ENCODE measurements at places on chromosomes 1 and 21.

DNA sequence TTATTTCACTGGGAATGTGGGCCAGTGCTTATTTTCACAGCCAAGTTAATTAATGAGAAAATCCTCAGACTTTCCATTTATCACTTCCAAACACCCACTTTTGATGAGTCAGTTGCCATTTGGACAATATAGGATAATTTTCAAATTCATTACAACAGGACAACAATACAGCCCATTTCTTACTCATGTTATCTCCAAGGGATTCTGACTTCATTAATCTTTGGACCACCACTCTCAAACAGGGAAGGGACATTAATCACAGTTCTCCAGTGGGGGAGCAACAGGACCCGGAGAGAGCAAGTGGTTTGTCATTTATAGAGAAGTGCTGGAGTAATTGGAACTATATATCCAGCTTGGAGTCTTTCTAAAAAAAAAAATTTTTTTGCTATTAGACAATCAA, 38.7 kb downstream of the JUN start:
- no peak for DNase-seq

GRCh38 chr1:193355178-193355577, 168.8 kb upstream of the B3GALT2 start:
- DNase-seq: peak; percentile 5

DNA sequence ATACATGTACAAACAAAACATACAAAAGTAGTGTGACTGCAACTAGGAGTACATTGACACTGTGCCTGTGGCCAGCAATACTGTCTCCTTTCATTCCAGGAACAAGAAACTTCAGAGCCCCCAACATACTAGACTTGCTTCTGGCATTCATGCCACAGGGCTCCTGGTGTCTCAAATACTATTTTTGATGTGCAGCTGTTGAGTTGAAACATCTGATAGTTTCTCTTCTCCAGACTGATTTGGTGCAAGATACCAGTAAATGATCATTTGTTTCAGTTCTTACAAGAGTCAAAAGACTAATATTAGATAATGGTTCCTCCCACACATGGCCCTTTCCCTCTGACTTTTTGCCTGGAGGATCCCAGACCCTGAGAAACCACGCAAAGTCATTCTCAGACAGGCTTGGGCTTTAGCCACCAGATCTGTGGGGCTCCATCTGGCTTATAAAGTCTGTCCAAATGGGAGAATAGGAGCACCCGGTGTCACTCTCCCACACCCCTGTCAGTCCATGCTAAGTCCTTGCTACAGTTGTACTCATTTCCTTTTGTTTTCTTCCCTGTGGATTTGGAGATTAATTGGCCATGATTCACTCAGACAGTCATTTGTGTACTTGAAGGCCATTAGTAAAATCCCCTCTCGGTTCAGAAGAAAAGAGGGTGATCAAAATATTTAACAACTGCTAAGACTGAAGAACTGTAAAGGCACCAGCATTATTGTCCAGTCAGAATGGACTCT, 163.5 kb upstream of the RUNX1 start:
- DNase-seq: no peak

DNA sequence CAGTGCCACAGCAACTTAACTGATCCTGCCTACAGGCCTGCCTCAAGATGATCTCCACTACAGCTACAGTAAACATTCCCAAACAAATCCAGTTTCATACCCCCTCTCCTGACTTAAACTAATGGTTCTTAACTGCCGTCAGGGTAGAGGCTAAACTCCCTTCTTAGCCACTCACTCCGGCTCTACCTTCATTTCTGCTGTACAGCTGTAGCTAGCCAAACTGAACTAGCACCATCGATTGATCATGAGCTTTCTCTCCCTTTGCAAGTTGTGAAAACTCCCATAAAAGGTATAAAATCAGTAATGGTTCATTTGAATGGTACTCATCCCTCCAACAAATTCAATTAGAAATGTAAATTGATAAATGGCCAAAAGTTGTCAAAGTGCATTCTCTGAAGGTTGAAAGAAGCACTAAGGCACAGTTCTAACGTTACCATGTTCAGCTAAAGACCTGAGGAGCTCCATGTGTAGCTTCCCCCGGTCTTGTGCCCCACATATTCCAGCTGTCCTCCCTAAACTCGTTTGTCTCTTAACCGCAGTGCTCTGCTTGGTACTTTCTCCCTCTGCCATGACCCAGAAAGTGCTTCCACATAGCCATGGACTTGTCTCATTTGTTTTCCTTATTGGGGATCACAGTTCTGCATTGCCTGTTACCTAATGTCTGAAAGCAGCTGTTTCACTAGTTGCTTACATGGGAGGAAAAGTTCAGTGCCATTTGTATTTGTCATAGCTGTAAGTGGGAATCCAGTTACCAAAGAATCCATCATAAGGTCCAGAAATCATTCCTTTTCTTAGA, 49.8 kb downstream of the DHX9 start:
- no peak for DNase-seq

DNA sequence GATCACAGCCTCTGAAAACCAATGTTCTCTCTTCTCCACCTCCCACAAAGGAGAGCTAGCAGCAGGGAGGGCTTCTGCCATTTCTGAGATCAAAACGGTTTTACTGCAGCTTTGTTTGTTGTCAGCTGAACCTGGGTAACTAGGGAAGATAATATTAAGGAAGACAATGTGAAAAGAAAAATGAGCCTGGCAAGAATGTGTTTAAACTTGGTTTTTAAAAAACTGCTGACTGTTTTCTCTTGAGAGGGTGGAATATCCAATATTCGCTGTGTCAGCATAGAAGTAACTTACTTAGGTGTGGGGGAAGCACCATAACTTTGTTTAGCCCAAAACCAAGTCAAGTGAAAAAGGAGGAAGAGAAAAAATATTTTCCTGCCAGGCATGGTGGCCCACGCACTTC, 35.8 kb upstream of the TDRD10 start:
- no peak for DNase-seq

DNA sequence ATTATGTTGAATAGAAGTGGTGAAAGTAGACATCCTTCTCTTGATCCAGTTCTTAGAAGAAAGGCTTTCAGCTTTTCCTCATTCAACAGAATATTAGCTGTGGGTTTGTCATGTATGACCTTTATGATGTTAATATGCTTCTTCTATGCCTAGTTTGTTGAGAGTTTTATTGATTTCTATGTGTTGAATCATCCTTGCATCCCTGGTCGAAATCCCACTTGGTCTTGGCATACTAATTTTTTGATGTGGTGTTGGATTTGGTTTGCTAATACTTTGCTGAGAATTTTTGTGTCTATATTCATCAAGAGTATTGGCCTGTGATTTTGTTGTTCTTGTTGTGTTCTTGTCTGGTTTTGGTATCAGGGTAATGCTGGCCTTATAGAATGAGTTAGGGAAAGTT, 20.9 kb downstream of the CD55 start:
- no peak for DNase-seq

DNA sequence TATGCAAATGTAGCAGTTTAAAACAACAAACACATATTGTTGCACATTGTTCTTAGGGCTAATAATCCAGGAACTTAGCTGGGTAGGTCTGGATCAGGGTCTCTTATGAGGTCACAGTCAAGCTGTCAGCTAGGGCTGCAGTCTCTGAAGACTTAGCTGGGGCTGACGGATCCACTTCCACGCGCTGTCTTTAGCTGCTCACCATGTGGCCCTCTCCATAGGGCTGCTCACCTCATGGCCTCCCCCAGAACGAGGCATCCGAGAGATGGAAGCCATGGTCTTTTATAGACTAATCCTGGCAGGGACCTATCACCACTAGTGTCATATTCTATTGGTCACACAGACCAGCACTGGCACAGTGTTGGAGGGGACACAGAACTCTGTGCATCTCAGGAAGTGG, 8.7 kb upstream of the OXCT2 start:
- DNase-seq: no peak

DNA sequence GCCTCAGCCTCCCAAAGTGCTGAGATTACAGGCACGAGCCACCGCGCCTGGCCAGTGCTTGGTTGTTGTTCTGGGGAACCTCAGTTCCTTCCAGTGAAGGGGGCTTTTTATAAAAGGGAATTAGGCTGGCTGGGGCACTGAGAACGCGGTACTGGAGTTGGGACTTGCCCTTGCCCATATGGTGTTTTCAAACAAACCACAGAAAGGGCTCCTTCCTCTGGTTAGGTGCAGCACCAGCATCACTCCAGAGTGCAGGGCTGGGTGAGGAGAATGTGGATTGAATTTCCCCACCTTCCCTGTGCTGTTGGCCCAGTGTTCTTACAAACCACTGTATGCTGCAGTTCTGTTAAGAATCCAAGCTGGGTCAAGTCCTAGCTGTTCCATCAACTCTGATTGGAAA, 5.3 kb downstream of the MAN1C1 start:
- no peak for DNase-seq

- DNase-seq: no peak
These were observed 40.3 kb downstream of the KIF1B start for GRCh38 chr1:10250663-10251062.

DNA sequence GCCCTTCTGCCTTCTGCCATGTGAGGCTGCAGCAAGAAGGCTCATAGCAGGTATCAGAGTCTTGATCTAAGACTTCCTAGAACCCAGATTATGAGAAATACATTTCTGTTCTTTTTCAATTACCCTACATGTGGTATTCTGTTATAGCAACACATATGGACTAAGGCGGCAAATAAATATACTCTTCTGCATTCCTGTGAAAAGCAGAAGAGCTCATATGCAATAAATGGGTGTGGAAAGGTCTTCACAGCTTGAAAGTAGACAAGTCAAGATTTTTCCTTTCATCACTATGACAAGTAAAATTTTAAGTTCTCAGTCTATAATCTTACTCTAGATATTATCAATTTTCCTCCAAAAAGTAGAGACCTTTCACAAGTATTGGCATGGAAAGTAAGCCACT, 36.6 kb downstream of the TNFSF18 start:
- no peak for DNase-seq

DNA sequence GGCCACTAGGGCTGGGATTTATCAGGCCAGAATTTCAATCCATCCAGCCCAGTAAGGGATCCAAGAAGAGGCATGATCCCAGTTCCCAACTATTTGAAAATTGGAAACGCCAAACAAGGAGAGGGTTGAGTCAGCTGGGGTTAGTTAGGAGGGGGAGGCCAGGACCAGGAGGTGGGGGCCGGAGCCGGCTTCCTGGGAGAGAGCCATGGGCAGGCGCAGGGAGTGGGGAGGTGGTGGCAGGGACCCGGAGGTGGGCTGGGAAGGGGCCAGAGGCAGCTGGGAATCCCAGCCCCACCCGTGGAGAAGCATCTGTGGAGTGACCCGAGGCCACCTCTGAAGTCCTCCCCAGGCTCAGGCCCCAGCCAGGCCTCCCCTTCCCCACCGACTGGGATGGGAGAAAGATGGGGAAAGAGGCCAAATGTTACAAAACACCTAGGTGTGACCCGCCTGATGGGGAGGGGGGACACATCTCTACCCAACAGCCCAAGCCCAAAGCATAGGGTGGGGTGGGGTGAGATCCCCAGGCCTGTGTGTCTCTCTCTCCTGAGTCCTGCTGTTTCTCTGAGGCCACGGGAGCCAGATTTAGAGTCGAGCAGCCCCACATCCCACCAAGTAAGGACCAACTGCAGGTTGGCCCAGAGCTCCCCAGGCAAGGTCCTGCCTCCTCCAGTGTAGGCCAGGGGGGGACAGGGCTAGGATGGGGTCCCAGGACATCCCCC, 10.1 kb downstream of the HSPG2 start:
- no peak for DNase-seq

GRCh38 chr1:34419663-34420136, 243.0 kb downstream of the C1orf94 start:
- DNase-seq: no peak

DNA sequence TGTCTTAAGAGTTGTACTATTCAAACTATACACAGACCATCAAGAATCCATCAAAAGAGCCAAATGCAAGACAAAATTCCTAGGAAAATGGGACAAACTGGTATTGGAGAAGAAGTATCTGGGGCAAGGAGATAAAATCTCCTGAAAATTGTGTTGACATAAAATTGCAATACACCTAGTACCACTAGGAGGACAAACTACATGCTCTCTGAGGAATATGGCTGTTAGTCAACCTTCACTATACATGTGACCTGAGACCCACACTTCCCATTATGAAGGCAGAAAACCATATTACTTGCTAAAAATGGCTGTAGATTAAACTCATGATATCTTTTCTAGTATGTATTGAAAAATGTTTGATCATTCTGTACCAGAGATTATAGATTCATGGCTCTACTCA, 30.0 kb downstream of the IRF2BP2 start:
- DNase-seq: peak; percentile 69

DNA sequence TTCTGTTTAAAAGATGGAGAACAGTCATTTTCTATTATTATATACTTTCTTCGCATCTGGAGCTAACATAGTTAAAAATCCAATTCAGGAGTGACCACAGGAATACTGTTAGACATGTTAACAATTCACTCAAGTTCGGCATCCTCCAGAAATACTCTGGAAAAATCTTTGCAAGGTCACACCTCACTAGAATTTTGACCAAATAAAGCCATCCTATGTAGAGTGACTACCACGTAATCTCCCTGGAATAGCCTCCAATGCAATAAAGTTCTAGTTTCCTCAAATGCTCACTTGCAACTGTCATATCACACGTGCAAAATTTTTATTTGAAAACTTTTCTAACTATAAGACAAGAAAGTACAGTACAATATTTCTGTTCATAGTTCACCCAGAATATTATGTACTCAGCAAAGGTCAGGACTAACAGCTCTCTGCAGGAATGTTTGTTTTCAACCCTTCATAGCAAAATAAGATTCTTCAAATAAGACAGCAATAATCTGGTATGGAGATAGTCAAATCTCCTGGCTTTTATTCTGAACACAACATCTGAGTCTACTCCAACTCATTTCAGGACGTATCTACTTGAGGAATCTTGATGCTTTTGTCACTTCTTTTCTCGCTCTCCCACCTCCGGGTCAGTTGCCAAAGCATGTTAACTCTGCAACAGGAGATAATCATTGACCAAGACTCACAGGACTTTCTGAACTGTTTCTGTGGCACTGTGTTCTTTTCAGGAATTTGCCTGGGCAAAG, 82.6 kb downstream of the GDAP2 start:
- DNase-seq: no peak

DNA sequence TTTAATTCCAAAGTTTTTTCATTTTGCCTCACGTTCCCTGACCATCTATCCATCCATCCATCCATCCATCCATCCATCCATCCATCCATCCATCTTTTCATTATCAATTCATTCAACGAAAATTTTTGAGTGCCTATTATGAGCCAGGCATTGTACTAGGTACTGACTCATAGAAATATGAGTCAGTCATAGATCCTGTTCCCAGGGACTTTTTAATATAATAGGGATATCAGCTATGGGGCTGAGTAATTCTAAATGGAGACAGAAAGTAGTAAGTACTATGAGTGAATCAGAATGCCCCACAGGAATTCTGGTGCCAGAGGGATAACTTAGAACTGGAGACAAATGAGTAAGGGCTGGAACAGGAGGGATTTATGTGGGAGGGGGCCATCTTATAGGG, 49.8 kb upstream of the GNG12 start:
- DNase-seq: no peak

- peak; percentile 55 for DNase-seq
These were observed 5.5 kb downstream of the EFNA3 start for GRCh38 chr1:155083865-155084721.

DNA sequence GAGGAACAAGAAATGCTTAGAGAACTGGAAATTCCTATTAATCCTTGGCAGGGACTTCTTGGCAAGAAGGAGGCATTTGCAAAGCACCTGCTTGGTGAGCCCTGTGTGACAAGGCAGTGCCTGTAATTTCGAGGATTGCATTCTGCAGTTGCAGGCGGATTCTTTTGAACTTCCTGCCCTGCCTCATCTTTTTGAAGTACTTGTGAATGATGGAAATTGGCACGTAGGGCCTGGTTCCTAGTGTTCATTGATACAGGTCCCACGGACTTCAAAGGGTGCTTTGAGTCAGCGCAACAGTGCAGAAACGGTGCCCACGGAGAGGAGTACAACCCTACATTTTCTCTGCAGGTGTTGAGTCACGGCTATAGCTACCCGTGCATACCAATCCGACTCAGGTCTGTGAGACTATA, 6.4 kb downstream of the HUNK start:
- DNase-seq: no peak

Data from Kasumi-1 (cell line).